KG1 (cell line): ENCODE measurements at places on chromosomes 2 and 18.
A peak's percentile ranks its signal among the peaks of the same experiment; 100 is the strongest.

DNA sequence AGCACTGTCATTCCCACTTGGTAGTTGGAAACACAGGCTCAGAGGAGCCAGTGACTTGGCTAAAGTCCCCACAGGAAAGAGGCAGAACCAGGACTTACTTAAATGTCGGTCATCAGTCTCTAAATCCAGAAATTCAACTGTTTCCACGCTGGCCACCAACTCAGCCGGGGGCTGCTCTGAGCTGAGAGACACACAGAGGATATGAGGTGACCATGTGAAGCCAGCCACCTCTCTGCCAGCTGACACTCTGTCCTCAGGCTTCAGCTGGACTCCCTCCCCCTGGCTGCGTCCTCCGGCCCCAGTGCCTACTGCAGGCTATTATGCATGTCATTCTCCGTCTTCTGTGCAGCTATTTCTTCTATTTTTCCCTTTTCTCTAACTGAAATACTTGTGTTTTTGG lies 168.9 kb downstream of the ANKRD30B start:
- DNase-seq = no peak

DNA sequence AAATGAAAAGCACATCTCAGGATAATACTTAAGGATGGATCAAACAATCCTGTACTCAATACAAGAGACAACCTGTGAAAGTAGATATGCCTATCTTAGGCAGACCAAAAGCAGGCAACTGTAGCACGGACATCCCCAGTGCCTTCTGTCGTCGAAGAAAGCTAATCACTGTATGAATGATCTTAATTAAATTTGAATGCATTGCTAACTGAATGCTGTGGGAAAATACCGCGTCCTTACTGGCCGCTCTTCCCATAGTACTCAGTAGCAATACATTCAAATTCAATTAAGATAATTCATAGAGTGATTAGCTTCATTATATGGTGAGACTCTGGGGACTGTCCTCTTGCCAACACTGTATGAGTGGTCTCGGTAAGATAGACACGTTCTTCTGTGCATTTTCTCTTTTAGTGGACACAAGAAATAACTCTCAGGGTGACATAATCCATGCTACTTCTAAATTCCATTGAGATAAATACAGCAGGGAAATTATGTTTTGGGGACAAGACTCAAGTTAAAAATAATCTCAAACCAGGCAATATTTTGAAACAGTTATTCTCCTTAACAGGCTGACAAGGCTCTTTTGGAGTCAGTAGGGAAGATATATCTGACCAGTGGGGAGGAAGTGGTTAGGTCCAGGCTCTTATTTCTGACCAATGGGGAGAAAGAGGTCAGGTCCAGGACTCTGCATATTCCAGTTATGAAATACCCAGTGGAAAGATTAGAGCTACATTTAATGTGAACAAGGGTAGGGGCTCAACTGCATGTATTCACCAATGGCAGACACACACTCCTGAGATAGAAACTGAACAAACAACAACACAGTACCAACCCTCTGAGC lies 97.3 kb downstream of the DOCK10 start:
- no peak for DNase-seq

DNA sequence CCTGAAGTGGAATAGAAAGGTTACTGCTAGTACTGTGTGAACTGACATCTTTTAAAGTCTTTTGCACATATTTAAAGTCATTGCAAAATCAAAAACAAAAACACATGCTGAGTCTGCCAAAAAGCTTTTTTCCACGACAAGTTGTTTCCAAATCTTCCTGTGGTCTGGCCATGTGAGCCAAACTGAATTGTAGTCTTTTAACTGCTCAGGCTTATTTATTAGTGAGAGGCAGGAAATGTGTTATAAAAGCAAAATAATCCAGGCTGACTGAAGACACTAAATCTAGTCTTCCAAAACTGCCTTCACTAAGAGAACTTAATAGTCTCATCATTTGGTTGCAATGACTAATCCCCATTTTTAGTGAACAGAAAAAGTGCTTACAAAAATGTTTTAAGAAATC lies 2.3 kb downstream of the KRCC1 start:
- DNase-seq = no peak

DNA sequence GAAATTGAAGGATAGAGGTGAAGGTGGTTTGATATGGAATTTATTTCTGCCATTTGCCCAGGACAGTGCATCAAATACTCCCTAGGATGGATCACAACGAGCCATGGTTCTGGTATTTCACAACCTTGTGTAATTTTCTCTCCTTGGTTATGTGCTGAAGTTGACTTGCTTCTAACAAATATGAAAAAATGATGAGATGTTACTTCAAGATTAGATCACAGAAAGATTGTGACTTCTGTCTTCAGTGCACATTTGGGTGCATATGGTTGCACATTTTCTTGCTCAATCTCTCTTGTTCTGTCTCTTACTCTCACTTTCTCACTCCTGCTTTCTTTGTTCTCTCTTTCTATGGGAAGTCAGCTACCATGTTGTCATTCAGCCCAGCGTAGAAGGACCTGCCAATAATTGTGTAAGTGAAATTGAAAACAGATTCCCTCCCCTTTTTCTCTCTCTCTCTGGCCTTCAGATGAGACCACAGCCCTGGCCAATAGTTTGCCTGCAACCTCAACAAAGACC lies 104.6 kb upstream of the RMDN2 start:
- no peak for DNase-seq

DNA sequence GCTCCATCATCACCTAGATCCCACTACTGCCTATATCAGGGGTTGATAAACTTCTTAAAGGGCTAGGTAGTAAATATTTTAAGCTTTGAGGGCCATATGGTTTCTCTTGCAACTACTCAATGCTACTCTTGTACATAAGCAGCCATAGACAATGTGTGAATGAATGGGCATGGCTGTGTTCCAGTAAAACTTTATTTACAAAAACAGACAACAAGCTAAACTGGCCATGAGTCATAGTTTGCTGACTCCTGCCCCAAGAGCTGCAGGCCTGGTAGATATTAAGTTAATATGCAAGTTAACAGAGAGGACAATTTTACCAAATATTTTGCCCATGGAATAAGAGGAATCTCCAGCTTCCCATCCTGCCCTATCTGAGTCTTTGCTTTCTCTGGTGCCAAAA lies 29.8 kb upstream of the MYO3B start:
- no peak for DNase-seq

DNA sequence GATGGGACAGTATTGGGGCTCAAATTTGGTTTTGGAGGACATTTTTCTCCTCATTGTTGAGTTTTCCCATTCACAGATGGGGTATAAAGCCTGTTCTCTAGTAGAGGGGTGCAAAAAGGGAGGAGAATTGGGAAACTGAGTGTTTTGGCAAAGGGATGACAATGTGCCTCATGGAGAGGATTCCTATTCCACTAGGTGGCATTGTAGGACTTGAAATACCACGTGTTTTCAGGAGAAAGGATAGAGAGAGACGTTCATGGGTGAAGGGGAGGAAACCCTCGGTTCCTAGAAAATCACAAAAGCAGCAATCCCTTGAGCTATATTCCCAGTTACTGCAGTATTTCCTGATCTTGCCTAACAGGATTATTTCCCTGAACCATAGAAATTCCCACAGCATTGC lies 113.7 kb upstream of the SRD5A2 start:
- DNase-seq = peak; percentile 7

GRCh38 chr2:1818404-1818803 lies 74.1 kb upstream of the PXDN start:
- DNase-seq = no peak

GRCh38 chr18:2114765-2115164 lies 456.5 kb downstream of the METTL4 start:
- no peak for DNase-seq

DNA sequence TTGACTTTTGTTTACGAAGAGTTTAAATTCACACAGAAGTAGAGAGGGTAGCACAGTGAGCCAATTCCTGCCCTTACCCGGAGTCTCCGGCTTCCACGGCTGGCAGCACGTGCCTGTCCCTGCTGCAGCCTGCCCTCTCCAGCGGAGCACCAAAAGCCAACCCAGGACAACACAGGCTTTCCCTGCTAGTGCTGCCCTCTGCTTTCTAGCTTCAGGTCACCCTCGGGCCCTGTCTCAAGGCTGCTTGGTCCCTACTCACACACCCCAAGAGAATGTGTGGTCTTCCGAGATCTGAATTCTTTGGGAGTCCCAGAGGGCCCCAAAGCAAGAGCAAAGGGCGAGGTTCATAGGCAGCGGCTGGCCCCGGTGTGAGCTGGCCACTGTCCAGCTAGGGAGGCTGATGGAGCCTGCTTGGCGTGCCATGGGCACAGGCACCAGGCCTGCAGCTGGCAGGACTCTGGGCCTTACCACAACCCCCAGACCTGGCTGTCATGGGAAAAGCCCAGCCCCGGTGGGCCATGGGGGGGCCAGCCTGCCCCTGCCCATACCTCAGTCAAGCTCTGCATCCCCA lies 7.0 kb upstream of the HS6ST1 start:
- no peak for DNase-seq

GRCh38 chr2:168853471-168853870 lies 36.8 kb downstream of the SPC25 start:
- DNase-seq = no peak

- no peak for DNase-seq
Measured at GRCh38 chr18:80112624-80113248, 3.7 kb downstream of the ADNP2 start.

DNA sequence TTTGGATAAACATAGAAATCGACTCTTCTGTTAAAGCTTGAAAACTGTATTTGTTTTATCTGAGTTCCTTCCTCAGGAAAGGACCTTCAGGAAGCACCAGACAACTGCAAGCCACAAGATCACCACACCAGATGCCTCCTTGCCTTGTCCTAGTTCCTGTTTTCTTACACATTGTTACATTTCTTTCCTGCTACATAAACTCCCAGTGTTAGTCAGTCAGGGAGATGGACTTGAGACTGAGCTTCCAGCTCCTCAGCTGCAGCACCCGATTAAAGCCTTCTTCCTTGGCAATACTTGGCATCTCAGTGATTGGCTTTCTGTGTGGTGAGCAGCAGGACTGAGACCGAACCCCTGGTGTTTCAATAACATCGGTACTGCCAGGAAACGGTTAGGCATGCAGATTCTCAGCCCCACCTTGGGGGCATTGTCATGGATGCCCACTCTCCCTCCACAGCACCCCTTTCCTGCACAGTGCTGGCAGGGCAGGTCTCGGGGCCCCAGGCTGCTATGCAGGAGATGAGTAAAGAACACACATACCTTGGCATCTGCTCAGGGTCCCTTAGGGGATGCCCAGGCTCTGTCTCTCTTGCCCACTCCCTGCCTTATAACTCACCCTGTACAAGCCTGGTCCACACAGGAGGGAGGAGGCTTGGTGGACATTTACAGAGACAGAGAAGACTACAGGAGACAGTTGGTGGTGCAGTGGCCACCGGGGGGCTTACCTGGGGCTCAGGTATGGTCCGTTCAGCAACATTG lies 32.6 kb downstream of the ANKMY1 start:
- peak; percentile 8 for DNase-seq

DNA sequence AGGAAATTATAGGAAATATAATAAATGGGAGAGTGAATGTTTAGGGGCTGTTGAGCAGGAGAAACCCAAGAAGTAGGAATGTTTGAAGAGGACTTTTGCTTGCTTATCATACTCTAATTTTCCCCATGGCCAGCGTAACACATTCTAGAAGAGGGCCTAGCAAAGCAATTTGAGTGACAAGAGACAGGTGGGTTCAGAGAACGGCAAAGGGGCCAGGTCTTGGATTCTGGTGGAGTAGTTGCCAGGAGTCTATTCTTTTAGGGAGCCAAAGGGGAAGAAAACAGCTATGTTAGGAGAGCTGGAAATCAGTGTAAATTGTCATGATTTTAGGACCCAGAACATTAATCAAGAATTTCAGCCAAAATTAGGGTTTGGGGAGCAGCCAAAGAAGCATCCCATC lies 96.5 kb downstream of the COL5A2 start:
- DNase-seq = no peak

DNA sequence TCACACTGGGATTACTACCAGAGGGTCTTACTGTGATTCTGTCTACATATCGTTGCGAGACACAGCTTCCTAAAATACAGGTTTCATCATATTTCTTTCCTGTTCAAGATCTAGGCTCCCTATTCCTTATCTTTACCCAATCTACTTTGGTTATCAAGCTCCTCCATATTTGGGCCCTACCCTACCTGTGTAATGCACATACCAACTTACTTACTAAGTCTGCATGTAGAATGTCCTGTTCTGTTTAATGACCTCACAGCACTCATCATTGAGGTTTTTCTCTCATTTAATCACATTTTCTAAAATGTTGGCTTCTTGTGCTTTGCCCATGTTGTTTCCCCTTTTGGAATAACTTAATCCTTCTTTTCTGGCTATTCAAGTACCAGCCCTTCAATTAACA lies 551.1 kb downstream of the ZEB2 start:
- no peak for DNase-seq

DNA sequence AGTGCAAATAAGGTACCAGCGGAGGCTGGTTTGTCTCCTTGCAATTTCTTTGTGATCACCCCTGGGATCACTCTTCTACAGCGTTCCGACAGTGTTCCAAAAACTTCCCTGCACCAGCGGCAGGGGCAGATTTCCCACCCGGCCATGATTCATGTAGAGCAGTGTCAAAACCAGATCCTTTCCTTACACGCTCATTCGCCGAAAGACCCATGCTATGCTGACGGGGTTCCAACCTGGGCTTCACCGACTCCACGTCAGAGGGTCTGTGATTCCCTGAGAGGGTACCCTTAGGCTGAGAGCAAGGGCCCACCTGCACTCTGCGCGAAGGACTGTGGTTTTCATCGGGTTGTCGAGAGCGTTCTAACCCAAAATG lies 423 bp upstream of the TTC27 start:
- DNase-seq = no peak

- no peak for DNase-seq
Measured at GRCh38 chr2:127024769-127025358, 82.1 kb downstream of the BIN1 start.

- no peak for DNase-seq
Measured at GRCh38 chr2:200348897-200349563, 42.5 kb downstream of the SPATS2L start.

- DNase-seq = no peak
Measured at GRCh38 chr2:25712455-25712854, 39.1 kb upstream of the DTNB start.

DNA sequence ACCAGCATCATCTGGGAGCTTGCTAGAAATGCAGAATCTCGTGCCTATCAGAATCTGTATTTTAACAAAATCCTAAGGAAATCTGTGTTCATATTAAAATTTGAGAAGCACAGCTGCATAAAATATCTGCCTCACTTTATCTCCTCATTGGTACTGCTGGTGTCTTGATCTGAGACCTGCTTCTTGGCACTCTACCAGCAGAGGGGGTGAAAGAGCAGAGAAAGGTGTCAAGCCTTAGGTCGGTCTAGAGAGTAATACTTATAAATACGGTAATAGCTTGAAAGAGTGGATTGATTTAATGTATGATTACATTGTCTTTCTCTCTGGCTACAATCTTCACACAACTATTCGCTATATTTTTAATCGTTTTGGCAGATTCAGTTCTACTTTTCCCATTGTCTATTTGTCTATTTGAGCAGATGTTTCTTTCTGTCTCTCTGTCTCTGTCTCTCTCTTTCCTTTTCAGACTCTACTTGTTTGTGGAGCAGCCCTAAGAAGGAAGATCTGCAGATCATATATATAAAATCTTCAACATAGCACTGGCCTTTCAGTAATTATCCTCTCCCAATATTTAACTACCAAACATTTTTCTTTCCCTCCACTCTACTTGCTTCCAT lies 1.7 kb upstream of the GCG start:
- DNase-seq = peak; percentile 59

- DNase-seq = no peak
Measured at GRCh38 chr2:181806039-181806392, 85.5 kb upstream of the ITPRID2 start.

GRCh38 chr2:161141033-161141432 lies 19.2 kb upstream of the TANK start:
- no peak for DNase-seq

GRCh38 chr2:70975237-70975636 lies 3.2 kb upstream of the ANKRD53 start:
- DNase-seq = no peak

- no peak for DNase-seq
Measured at GRCh38 chr2:177754492-177754873, 318.1 kb downstream of the PDE11A start.
